ENCODE measurements at places on chromosomes 11 and 22.

DNA sequence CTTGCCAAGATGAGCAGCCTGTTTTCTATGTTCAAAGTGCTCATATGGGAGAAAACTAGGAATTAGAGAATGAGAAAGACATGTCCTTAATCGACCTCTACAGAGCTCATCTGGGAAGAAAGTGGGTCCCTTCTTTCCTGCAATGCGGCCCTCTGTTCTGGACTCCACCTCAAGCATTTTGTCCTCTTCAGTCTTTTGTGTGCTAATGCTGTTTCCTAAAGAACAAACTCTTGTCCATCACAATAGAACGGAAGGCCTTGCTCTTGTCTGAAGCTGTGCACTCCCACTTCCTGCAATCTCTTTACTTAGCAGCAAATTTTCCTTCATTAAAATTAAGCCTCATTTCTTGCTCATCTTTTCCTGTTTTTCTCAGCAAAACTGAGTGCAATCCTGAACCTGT, 206.6 kb downstream of the OPCML start:
- no peak for DNase-seq

- DNase-seq: no peak
Observed at GRCh38 chr11:70627219-70627618, 228.9 kb downstream of the CTTN start.

- DNase-seq: no peak
Observed at GRCh38 chr11:76623884-76624419, 46.6 kb downstream of the LRRC32 start.

- no peak for DNase-seq
Observed at GRCh38 chr11:72222106-72222891, 2.3 kb upstream of the INPPL1 start.

- DNase-seq: no peak
Observed at GRCh38 chr11:60970369-60970774, 1.1 kb upstream of the CD6 start.
